ENCODE measurements at places on chromosomes 2 and 18.

DNA sequence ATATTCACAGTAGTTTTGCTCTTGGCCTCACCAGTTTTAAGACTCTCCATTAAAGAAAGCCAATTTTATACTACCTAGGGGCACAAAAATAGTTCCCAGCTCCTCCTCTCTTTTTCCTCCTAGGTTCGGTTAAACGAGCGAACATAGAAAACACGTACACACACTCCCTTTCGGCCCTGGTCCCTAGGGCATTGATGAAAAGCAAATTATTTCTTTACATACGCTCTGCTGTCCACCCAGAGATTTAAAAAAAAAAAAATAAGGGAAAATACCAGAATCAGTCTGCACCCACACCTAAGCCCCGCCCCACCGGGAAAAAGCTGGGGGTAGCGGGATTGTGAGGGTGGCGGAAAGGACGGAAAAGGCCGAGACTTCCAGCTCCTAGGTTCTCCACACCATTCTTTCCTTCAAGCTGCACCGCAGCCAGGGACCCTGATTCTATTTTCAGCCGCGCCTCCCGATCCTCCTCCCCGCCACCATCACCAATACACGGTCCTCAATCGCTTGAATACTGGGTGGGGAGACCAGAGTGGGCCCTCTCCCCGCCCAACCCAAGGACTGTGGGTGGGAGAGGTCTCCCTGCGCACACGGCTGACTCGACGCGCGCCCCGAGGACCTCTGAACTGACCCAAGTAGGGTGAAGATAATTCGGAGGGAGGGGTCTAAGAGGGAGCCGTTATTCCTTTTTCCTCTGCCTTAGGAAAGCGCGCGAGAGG, 769 bp downstream of the ATF2 start:
- DNase-seq, result no peak

GRCh38 chr2:155997538-155997937, 335.0 kb downstream of the NR4A2 start:
- no peak for DNase-seq

DNA sequence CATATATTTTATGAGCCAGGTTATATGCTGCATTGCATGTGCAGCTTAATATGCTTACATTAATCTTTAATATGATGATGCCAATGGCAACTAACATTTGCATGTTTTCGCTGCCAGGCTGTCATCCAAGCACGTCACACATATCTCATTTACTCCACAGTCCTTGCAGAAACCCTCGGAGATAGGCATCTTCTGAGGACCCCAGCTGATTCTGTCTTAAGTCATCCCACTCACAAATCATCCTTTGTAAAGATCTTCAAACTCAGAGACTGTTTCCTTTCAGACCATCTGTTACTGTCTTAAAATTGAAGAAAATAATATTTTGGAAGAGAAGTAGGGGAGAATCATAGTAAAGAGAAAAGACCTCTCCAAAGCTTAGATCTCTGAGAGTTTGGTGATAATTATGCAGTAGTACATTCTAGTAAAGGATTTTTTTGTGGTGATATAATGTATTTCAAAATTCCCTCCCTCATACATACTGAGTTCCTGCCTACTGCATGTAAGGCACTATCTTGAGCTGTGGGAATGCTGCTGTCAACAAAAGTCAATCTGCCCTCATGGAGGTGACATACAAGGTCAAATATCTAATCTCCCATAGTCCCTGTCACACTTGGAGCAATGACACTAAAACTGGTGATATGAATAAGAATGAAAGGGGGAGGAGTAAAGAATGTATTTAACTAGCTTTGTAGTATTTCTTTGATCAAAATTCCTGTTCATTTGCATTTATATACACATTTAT, 11.0 kb downstream of the ITGA4 start:
- no peak for DNase-seq

DNA sequence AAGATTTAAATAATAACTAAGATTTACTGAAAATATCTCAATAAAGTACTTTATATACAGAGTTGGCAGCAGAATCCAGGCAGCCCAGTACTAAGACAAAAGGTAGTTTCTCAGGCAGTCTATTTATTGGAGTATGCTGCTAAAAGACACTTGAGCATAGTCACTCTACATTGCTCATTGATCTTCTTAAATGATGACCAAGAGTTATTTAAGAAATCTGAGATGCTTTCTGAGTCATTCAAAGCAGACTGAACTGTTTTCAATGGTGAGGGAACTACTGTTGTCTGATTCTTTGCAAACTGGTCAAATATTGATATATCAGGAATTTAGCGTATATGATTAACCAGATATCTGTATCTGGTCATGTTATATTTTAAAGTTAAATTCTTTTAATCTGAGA, 133.6 kb downstream of the PHLPP1 start:
- no peak for DNase-seq

- no peak for DNase-seq
Measured at GRCh38 chr2:99336804-99337112, 431 bp upstream of the EIF5B start.

DNA sequence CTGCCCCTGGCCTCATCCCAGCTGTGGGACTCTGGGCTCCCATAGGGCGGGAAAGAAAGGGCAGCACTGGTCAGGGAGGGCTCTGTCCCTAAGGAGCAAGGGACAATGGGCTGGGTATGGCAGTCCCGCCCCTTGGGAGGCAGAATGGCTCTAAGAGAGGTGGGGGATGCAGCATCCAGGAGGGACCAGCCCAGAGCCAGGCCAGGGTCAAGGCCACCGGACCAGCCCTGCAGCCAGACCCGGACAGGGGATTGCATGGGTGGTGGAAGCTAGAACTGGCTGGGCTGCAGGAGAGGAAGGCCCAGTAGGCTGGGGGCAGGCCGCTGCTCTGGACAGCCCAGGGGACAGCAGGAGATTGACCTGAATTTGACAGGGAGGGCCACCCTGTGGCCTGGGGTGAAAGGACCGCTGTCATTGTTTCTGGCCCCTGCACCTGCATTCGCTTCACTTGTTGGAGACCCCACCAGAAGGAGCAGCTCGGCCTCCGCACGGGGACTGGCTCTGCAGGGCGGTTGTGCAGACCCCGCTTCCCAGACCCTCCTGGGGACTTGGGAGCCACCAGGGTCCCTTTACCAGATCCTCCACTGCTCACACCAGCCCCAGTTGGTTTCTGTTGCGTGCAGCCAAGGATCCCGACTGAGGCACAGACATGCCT, 14.6 kb downstream of the RAMP1 start:
- DNase-seq, result no peak

DNA sequence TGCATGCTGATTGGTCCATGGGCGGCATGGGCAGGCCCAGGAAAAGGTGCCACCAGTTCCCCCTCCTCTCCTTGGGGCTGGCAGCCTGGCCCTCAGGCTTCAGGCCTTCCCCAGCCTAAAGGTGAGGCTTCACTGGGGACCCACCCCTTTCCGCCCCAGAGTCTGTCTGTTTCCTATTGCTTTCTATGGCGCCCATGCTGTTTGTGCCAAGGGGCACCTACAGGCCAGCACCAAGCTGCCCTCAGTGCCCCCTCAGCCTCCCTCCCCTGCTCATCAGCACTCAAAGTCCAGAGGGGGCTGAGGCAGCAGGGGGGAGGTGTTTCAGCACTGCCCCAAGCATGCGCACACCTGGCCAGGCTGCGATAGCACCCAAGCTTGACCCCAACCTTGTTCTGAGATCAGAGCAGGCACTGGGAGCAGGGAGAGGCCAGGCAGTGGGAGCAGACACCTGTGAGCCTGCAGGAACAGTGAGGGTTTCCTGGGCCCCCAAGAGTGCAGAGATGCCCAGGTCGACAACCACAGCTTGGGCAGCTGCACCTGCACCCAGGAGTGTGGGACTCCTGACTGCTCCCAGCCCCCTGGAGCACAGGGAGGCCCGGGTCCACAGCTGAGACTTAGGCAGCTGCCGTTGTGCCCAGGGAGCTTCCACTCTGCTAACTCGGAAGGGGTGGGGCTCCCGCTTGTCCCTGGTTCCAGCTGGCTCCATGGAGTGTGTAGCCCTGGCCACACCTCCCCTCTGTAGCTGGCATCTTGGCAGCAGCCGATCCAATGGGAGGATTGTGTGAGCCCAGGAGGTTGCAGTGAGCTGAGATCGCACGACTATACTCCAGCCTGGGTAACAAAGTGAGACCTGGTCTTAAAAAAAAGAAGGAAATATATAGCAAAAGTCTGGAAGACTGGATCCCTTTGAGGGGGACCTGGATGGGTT, 69.1 kb downstream of the NCAPH start:
- no peak for DNase-seq

- no peak for DNase-seq
Measured at GRCh38 chr18:36733150-36733549, 95.7 kb downstream of the TPGS2 start.

GRCh38 chr2:186980787-186981550, 132.0 kb upstream of the ZSWIM2 start:
- DNase-seq, result no peak

All from stimulated activated CD4-positive, alpha-beta T cell treated with anti-CD3 and anti-CD28 coated beads, Interleukin-1b, Interleukin-23, amount 100 ng/mL, for 4 hours (primary cell).